CD14-positive monocyte (primary cell): ENCODE measurements at places on chromosomes 4 and X. TPM values are rescaled to one million over a fixed set of nuclear protein-coding genes. Genes with fewer than 3 reads are reported as not detected.
A peak's percentile ranks its signal among the peaks of the same experiment; 100 is the strongest.

DNA sequence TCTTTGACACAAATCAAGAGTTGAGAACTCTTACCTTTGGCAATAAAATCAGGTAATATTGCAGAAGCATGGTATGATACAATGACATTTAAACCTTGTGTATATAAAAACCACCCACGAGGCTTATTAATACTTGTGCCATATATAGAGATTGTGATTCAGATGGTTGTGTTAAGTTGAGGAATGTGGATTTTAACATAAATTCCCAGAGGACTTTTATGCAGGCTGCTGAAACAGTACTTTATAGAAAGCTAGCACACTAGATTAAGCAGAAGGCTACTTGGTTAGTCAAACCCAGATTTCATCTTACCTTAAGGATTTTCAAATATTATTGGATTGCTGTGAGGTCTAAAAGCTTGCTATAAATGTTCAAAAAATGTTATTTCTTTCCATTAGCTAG lies 325.7 kb upstream of the PCDH10 start:
- no peak for DNase-seq

GRCh38 chr4:111675746-111676145 lies 469.5 kb upstream of the FAM241A start:
- no peak for DNase-seq

DNA sequence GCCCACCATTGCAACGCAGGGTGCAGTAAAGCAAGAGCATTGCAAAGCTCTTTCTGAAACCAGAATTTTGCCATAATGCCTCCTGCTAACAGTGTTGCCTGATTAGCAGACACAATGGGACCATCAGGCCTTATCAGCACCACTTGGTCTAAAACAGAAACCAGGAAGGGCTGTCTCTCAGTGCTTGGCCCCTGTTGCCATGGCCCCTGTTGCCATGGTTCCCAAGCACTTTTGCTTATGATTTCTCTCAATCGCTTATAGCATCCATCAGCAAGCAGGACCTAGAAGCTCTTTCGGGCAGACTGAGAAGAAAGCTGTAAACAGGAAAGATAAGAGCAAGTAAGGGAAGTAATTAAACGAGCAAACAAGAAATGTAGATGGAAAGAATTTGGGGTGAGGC lies 36.8 kb downstream of the RTL5 start:
- DNase-seq: peak; percentile 89

DNA sequence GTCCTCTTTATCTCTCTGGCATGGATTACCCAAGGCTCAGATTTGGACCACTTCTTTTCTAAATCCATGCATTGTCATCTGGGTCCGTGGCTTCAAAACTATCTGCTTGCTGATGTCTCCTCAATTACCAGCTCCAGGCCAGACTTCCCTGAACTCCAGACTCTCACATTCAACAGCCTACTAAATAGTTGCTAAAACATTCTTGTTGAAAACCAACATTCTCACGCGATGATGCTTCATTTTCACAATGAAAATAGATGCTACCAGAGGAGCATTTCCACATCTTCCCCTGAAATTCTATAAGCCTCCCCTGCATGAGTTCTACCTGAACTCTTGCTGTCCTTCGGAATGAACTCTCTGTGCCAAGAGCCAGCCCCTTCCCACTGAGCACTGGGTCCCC lies 5.2 kb upstream of the TLR6 start:
- DNase-seq: no peak

The NMU gene
- polyA plus RNA-seq: not detected in 2 replicates

- DNase-seq: no peak
Observed at GRCh38 chrX:151084454-151084853, 91.9 kb upstream of the GPR50 start.

DNA sequence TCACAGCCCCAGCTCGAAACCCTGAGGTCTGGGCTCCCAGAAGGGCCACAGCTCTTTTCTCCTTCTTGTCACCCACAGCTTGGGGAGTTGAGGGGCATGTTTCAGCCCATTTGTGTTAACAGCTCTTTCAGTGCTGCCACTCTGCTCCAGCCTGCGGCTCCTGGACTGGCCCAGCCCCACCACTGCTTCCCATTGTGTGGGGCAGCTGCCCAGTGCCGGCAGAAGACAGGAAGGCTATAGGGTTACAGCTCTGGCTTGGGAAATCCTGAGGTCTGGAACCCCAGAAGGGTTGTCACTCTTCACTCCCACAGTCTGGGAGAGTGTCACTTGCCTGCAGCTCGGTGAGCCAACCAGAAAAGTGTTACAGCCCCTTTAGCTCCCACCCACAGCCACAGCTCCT lies 7.0 kb upstream of the HNRNPD start:
- no peak for DNase-seq

- no peak for DNase-seq
Observed at GRCh38 chr4:3827616-3828492, 61.7 kb downstream of the ADRA2C start.

DNA sequence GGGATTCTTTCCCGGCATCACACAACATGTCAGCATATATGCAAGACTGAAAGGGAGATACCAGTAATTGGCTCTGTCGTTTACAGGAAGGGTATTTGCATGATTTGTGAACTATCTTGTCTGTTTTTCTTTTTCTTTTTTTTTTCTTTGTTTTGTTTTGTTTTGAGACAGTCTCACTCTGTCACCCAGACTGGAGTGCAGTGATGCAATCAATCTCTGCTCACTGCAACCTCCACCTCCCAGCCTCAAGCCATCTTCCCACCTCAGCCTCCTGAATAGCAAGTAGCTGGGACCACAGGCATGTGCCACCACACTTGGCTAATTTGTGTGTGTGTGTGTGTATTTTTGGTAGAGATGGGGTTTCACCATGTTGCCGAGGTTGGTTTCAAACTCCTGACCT lies 262.7 kb upstream of the F9 start:
- DNase-seq: no peak

The FABP2 gene
- polyA plus RNA-seq: not detected
